ENCODE measurements at places on chromosomes 6 and 20.
A peak's percentile ranks its signal among the peaks of the same experiment; 100 is the strongest.

- H3K4me3 ChIP-seq: no peak overlapping the region
- no peaks in the 10 kb centered on the region for H3K4me1 ChIP-seq
- DNase-seq: peak; percentile 34
- H3K36me3 ChIP-seq: no peaks in the 10 kb centered on the region
- no peak overlapping the region for H3K27ac ChIP-seq
These were observed 69.0 kb upstream of the TMEM200A start for GRCh38 chr6:130296854-130297253.

- no peak overlapping the region for H3K27ac ChIP-seq
- no peaks in the 10 kb centered on the region for H3K36me3 ChIP-seq
- H3K4me3 ChIP-seq: no peak overlapping the region
- DNase-seq: peak; percentile 74
These were observed 66.6 kb upstream of the CTNNBL1 start for GRCh38 chr20:37627060-37627766.

GRCh38 chr6:83270971-83271719 is 78.0 kb downstream of the RWDD2A start:
- H3K4me3 ChIP-seq: no peak overlapping the region
- H3K4me1 ChIP-seq: peaks cover 16% of the 10 kb centered on the region
- peak; percentile 76 for DNase-seq

DNA sequence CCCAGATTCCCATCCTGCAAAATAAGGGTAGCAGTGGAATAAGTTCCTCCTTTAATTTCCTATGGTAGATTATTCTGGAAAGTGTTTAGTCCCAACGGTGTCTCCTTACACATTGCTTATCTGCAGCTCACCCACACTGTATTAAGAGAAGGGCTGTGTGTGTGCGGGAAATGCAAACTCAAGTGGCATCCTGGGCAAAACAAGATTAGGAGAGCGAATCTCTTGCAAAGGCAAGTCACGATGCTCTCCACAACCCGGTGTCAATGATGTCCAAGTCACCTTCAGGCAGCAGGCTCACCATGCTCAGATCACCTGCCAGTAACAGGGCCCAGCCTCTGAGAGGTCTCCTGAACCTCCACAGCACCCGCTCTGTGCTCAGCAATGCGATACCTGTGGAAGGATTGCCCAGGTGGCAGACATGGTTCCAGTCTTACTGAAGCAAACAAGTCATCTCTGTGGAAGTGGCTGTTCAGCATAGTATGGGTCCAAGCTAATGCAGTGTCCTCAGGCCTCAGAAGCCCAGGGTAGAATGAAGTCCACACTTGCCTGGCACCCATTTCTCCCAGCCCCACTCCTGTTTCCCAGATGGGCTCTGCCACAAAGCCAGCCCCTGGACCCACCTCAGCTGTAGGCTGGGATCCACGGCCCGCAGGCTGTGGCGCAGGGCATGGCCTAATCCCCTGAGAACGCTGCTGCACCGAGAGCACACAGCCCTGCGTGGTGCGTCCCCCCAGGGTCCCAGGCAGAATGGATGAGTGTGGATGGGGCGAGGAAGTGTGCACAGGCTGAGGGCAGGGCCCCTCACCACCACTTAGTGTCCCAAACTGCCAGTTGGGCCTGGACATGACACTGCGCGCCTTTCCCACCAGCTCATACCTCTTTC is 101.2 kb downstream of the PXDC1 start:
- H3K4me1 ChIP-seq: no peaks in the 10 kb centered on the region
- H3K27me3 ChIP-seq: no peaks in the 10 kb centered on the region
- no peak for DNase-seq
- no peak overlapping the region for H3K27ac ChIP-seq
- H3K4me3 ChIP-seq: no peak overlapping the region

DNA sequence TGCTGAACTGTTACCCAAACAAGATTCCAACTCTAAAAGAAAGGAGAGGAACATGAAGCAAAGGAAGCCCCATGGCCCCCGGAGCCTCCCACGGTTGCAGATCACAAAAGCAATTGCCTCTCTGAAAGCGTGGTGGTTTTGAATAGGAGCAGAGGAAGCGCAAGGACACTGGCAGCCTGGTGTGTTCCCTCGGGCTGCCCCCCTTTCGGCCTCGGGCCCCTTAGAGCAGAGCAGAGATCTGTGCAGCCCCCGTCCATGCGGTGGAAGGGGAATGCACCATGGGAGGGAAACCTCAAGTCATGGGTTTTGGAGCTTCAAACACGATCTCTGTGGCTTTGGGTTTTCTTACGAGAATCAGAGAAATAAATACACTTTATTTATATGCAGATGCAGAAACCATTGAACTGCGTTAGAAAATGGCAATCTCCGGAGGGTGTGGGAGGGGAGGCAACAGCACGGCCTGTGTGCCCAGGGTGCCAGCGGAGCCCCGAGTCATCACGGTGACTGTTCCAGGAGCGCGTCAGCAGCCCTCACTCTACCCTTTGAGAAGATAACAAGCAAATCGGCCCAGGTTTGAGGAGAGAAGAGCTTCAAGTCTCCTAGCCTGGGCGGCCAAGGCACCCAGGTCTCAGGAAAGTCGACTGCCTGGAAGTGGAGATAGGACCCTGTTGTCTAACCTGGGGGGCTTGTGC is 20.5 kb downstream of the FOXF2 start:
- no peak overlapping the region for H3K4me3 ChIP-seq
- no peaks in the 10 kb centered on the region for H3K4me1 ChIP-seq
- H3K27ac ChIP-seq: no peak overlapping the region
- no peaks in the 10 kb centered on the region for H3K36me3 ChIP-seq

DNA sequence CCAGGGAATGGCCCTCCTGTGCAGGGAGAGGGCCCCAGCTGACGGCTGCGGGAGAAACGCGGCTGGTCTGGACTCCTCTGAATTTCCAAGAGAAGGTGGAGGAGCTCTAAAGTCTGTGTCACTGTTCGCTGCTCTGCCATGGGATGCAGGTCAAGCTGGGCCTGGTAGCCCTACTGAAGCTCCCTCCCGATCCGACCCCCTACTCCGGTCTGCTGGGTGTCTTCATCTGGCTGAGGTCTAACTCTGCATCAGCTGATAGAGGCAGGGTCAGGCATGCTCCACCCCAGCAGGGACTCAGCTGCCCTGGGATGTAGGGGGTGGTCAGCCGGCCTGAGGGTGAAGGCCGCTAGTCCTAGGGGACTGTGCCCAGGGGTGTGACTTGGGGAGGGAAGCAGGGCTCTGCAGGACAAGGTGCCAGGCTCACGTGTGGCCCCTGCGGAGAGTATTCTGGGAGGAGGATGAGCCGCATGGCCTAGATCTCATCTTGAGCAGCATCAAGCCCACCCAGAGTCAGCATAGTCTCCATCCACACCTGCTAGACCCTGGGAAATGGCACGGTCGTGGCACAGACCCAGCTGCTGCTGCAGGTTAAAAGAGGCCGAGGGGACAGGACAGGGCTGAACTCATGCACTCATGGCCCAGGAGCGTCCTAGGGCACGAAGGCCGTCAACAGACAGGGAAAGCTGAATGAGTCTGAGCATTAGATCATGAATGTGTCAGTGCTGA is 1.4 kb downstream of the CST3 start:
- no peaks in the 10 kb centered on the region for H3K27me3 ChIP-seq
- DNase-seq: no peak
- H3K4me1 ChIP-seq: peaks cover 21% of the 10 kb centered on the region
- H3K27ac ChIP-seq: no peak overlapping the region
- peak overlapping the region; percentile 87 for H3K4me3 ChIP-seq

GRCh38 chr6:36659271-36659670 is 19.2 kb upstream of the CDKN1A start:
- DNase-seq: peak; percentile 15
- H3K4me1 ChIP-seq: no peaks in the 10 kb centered on the region
- H3K27me3 ChIP-seq: no peaks in the 10 kb centered on the region
- H3K27ac ChIP-seq: no peak overlapping the region
- H3K36me3 ChIP-seq: no peaks in the 10 kb centered on the region

- H3K4me3 ChIP-seq: no peak overlapping the region
- DNase-seq: peak; percentile 70
- no peaks in the 10 kb centered on the region for H3K36me3 ChIP-seq
These were observed 79.8 kb upstream of the CHD6 start for GRCh38 chr20:41697861-41698559.

DNA sequence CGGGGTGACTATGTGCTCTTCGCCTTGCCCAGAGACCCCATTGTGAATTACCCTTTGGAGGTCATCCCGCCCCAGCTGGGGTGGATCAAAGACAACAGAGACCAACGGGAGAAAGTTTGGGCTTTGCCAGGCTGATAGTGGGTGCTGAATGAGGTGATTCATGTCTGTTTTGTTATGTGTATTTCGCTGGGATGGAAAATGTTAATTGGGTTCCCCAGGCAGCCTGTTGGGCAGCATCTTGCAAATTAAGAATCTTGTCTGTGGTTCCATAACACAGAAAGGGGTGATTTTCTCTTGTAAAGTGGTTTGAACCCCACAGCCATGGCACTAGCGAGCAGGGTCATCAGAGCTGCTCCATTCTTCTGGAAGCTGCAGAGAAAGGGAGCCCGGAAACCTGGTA is 63.1 kb upstream of the UNC93A start:
- no peak overlapping the region for H3K4me3 ChIP-seq
- no peak overlapping the region for H3K27ac ChIP-seq
- no peaks in the 10 kb centered on the region for H3K4me1 ChIP-seq
- H3K27me3 ChIP-seq: peaks cover 61% of the 10 kb centered on the region
- DNase-seq: no peak

GRCh38 chr6:93419304-93420162 is at the start of gene EPHA7:
Gene EPHA7 (minus strand): TSS chr6:93419559. CDS start chr6:93419341, 218 bp downstream.
- no peaks in the 10 kb centered on the region for H3K36me3 ChIP-seq
- H3K4me3 ChIP-seq: peak within 1 kb of the TSS; percentile 81
- peak; percentile 93 for DNase-seq

DNA sequence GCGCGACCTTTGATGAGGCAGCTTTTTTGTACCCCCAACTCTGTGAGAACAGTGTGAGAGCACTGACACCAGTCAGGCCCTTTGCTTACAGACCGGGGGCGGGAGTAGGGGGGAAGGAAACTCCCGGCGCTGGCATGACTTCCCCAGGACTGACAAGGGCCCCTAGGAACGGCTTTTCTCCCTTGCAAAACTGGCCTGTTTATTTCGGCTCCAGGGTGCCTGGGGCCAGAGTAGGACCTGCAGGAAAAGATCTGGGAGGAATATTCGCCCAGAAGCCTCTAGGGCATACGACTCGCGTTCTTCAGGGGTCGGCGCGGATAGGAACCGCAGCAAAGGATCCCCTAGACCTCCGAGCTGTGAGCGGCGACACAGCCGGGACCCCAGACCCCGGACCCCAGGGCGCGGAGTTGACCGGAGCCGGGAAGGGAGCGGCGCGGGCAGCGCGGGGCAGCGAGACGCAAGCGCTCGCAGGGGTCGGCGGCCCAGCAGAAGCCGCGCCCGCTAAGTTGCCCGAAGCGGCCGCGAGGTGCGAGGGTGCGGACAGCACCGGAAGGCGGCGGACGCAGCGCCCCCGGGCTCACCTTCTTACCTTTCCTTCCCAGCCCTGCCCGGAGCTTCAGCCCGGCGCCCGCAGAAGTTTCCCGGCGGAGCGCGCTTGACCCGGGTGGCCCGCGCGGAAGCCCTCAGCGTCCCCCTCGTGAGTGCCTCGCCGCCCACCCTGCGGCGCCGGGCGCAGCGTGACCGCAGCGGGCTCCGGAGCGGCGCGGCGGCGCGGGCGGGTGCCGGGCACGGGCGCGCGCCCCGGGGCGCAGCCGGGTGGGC is at the start of gene POPDC3:
TSS of gene POPDC3 (minus strand) at position 771 of the 822 bp plus-strand sequence. CDS start 18,105 bp downstream, outside the sequence.
- H3K27ac ChIP-seq: peak within 1 kb of the TSS; percentile 92
- peak within 1 kb of the TSS; percentile 89 for H3K4me3 ChIP-seq

- no peak overlapping the region for H3K27ac ChIP-seq
- H3K36me3 ChIP-seq: no peaks in the 10 kb centered on the region
- no peak for DNase-seq
- no peak overlapping the region for H3K4me3 ChIP-seq
- H3K27me3 ChIP-seq: no peaks in the 10 kb centered on the region
- H3K4me1 ChIP-seq: peaks cover 31% of the 10 kb centered on the region
These were observed 125.6 kb upstream of the STXBP5 start for GRCh38 chr6:147078602-147079001.

GRCh38 chr6:55250400-55250799 is 76.1 kb downstream of the HCRTR2 start:
- no peaks in the 10 kb centered on the region for H3K36me3 ChIP-seq
- no peak overlapping the region for H3K27ac ChIP-seq
- 0 out of 2 replicates have a peak, but pooled peaks cover 4% of the 10 kb centered on the region for H3K4me1 ChIP-seq
- DNase-seq: no peak
- peaks cover 18% of the 10 kb centered on the region for H3K27me3 ChIP-seq

- no peak for DNase-seq
- no peaks in the 10 kb centered on the region for H3K27me3 ChIP-seq
- no peak overlapping the region for H3K4me3 ChIP-seq
- H3K4me1 ChIP-seq: no peaks in the 10 kb centered on the region
- H3K36me3 ChIP-seq: no peaks in the 10 kb centered on the region
These were observed 434.5 kb downstream of the HDGFL1 start for GRCh38 chr6:23003671-23004467.

DNA sequence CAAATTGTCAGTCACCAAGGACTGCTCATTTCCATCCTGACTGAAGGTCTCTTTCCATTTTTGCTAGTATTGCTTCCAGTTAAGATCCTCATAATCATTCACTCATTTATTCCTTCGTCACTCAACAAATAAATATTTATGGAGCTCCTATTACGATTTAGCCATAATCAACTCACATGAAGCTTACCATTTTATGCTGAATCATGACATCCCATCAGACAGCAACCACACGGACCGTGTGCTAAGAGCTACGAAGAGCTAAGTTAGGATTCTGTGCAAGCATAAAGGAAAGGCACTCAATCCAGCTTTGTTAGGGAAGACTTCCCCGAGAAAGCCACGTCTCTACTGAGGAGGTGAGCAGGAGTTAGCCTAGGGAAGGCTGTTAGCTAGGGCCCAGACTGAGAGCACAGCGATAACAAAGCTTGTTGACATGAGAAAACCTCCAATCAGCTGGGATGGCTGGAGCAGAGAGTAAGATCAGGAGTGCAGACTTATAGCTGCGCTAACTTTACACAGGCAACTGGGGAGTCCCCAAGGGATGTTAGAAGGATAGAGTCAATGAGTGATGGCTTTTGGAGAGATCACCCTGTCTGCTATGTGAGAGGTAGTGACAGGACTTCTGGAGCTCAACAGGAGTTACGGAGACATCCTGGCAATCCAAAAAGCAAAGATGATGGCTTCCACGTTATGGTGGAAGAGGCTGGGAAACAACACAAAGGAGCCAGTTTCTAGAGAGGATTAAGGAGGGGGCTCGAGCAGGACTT is 2.6 kb upstream of the GID8 start:
- no peak overlapping the region for H3K27ac ChIP-seq
- H3K4me3 ChIP-seq: peak overlapping the region; percentile 99
- H3K4me1 ChIP-seq: peaks cover 20% of the 10 kb centered on the region
- DNase-seq: no peak

DNA sequence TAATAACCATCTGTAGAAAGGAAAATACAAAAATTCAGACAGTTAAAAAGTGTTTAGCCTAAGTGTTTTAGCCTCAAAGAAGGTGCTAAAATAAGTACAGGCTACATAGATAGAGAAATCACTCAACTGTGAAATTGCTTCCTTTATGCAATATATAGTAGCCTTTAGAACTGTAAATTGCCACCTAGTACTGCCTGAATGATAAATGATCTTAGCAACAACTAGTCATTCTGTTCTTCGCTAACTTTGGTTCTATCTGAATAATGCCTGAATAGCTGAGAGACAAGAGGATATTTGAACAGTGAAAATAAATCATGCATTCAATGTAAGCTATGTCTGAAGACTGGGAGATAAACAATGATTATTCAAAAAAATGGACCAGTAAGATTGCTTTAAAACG is 603.3 kb upstream of the PTCHD4 start:
- no peak overlapping the region for H3K27ac ChIP-seq
- no peak overlapping the region for H3K4me3 ChIP-seq
